ENCODE measurements at places on chromosomes 1 and 21. TPM values are rescaled to one million over a fixed set of nuclear protein-coding genes. Genes with fewer than 3 reads are reported as not detected.

DNA sequence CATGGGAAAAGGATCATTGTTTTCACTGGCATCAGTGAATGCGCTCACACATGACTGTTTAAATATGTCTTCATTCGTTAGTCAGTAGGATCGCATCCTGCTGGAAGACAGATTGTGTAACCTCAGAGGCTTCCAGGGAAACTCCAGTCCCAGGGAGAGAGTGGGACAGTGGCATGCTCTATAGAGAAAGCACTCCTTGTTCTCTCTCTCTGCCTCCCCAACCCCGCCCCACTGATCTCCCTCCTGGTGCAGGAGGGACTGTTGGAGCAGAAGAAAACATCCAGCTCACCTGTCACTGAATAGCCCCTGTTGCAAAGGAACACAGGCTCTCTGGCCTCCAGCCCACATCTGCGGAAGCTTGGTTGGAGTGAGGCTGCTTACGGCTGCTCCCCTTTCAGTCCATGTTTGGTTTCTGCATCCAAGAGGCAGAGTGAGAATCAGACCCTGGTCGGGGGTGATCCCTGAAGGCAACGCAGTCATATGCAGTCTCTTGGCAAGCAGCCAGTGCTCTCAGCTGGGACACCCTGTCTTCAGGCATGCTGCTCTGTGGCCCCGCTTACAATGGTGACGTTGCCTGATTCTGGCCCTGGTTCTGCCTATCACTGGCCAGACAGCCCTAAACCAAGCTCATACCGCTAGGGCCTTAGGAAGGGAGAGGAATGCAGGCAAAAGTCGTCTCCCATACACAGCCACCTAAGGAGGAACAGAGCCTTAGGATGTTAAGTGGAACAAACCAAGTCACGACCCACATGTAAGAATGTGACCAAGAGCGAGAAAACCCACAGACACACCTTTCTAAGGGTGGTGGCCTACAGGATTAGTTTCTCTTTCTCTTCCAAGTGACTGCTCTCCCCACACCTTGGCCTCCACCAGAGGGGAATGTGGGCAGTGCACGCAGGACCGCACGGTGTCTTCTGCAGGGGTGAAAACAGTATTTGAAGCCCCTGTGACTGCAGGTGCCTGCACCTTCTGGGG lies 39.7 kb downstream of the BACE2 start:
- DNase-seq: peak; percentile 83

GRCh38 chr1:183003203-183003602 lies 20.0 kb upstream of the LAMC1 start:
- no peak for DNase-seq

Gene PTPN22
- total RNA-seq: 1.5 TPM

Gene CFHR4
- total RNA-seq: 63.0 TPM

GRCh38 chr1:208503787-208504186 lies 259.6 kb upstream of the PLXNA2 start:
- no peak for DNase-seq

Gene HSD3B1
- total RNA-seq: 0.67 TPM

DNA sequence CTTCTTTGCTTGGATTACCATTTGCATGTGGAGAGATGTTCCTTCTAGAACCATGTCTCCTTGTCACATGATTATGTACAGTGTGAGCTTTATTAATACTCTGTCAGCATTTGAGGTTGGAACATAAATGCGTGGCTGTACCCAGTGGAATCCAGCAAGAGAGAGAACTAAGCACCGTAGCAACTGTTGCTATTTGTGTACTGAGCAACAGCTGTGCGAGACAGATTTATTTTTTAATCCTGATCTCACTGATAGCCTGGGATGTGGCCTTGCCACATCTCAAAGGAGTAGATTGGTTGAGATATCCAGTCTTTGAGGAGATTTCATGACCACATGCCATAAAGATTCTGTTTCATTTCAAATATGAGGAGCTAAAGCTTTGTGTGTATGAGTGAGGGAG lies 43.4 kb downstream of the KIF1B start:
- no peak for DNase-seq

GRCh38 chr1:247373721-247374141 lies 42.1 kb upstream of the ZNF496 start:
- peak; percentile 55 for DNase-seq

GRCh38 chr1:29639741-29640427 lies 403.6 kb downstream of the PTPRU start:
- DNase-seq: peak; percentile 9

DNA sequence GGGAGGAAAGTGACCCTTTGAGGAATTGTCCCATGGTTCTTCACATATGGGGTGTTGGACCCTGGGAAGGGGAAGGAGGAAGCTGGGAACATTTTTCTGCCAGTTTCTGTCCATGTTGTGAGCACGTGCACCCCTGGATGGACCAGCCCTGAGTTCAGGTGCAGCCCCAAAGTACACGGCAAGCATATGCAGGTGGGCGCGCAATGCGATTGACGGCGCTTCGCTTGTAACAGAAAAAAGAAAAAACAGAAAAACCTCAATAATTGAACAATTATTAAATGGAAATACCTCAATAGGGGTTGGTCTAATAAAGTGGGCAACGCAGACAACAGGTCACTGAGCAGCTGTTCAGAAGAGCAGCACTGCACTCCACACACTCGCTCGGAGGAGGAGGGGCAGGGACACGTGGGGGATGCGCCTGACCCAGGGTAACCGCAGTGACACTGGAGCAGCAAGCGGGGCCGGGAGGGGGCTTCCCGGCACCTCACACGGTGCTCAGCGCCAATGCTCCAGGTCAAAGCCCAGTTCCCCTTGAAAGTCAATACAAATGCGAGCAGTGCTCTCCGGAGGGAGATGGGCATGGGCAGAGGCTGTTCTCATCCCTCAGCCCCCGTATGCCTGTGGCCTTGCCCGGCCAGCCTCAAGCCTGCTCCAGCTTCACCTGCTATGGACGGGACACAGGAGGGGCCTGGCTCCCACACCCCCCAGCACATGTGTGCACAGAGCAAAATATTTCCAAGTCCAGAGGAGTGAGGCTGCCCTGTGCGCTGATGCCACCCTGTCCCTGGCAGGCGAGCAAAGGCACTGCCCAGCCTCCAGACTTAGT lies 6.6 kb upstream of the ACTRT2 start:
- no peak for DNase-seq

Gene OR14I1
- total RNA-seq: not detected

DNA sequence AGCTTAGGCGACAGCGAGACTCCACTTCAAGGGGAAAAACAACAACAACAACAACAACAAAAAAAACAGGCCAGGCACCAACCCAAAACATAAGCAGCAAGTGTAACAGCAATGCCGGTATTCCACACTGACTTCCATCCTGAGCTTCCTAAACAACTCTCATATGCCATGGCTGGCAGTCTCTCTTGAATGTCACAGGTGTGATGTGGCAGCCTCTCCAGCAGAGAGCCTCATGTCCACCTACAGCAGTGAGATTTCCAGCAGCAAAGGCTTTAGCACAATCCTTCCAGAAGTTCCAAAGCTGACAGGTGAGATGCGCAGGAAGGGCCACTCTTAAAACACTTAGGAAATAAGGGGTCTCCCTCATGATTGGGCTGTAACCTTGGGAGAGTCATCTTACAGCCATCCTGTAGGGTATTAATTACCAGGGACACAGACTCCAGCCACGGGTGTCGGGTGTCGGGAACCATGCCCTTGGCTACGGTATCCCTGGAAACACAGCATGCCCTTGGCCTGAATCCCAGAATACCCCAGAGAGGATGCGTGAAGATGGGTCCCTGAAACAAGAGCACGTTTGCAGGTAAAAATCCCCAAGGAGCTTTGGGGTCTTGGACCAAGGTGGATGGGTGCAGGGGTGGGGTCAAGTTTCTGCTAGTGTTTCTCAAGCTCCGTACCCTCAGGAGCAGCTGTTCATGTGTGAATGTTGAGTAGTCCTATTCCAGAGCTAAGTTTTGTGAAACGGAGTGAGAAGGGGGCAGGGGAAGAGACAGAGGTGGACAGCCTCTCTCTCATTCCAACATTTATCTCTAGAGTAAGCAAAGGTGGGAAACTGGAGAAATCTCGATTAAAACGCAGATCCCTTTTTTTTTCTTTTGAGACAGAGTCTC lies 31.4 kb downstream of the CLSTN1 start:
- no peak for DNase-seq

DNA sequence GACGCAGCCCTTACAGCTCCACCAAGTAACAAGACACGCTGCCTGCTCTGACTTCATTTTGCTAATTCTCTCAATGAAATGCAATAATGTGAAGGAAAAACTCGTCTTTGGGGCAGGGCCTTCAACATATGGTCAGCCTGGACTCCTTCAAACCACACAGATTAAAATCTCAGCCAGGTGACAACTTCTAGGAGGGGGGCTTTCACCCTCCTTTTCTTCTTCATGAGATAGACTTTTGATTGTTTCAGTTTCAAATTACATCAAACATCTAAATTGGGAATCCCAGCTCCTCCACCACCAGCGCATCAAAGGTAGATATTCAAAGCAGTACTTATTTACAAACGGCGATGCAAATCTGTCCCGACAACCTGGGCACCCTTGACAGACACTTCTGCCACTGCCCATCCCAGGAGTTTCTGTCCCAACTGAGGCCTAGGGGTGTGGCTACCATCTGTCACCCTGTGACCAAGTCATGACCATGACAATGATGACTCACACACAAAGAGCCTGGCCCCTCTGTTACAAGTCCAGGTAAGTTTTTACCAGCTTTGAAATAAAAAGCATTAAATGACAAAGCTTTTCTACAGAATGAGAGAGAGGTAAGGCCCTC lies 29.7 kb downstream of the SSBP3 start:
- no peak for DNase-seq

DNA sequence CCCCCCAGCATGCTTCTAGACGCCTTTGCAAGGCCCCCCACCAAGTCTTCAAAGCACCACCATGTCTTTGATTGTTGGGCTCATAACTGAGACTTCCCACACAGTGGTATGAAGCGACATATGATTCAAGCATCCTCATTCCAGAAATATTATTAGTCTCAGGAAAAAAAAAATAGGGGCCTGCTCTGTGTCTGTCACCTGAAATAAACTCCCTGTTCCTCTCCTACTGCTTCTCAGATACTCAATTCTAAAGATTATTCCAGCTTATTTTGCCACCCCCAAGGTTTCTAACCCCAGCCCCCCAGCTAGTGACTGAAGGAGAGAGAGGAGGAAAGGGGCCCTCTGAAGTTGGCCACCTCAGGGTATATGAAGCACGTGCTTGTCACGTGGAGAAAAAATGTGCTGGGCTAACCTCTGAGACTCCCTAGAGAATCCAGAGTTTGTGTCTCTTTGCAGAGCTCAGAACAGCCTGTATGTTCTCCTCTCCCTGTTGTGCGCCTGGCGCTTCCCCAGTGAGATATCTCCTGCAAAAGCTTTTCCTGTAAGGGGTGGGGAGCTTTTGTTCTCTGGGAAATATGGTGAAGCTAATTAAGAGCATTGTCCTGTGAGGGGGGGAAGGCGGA lies 35.9 kb upstream of the RASAL2 start:
- no peak for DNase-seq

- DNase-seq: no peak
These were observed 28.2 kb downstream of the ATP8B2 start for GRCh38 chr1:154353460-154353904.

DNA sequence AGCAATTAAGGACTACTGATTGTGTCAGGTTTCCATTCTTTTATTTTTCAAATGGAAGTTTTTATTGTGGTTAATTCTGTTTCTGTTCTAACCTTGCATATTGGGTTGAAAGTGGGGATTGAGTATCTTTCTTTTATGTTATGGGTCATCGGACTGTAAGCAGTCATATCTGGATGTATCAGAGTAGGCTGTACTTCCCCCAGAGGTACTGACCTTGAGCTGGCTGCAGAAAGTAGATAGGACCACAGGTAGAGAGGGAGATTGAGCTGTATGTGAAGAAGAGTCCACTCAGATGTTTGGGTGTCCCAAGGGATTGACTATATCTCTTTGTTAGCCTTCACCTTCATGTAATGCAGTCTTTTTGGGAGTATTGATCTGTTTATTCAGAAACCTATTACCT lies 20.5 kb upstream of the ALG14 start:
- no peak for DNase-seq

DNA sequence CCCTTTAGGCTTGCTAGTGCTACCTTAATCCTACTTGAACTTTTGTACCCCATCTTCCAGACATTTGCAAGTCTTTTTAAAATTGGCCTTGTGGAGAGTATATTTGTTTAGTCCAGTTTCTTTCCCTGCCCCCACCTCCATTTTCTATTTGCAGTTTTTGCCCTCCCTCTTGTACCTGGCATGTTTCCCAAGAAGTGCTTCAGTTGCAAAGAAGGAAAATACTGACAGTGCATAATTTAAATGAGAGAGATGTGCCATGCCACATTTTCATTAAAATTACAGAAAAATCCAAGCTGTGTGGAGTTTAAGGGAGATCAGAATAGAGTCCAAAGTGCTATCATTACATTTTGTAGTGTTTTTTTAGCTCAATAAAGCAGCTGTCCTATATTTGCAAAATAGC lies 150.0 kb upstream of the ADGRL2 start:
- no peak for DNase-seq

GRCh38 chr1:19462781-19463503 lies 22.4 kb downstream of the CAPZB start:
- DNase-seq: no peak

- DNase-seq: no peak
These were observed 3.0 kb downstream of the IL22RA1 start for GRCh38 chr1:24139841-24140425.

- DNase-seq: no peak
These were observed 1.1 kb upstream of the GADD45A start for GRCh38 chr1:67683766-67684525.

Gene TAS1R1
- total RNA-seq: not detected

DNA sequence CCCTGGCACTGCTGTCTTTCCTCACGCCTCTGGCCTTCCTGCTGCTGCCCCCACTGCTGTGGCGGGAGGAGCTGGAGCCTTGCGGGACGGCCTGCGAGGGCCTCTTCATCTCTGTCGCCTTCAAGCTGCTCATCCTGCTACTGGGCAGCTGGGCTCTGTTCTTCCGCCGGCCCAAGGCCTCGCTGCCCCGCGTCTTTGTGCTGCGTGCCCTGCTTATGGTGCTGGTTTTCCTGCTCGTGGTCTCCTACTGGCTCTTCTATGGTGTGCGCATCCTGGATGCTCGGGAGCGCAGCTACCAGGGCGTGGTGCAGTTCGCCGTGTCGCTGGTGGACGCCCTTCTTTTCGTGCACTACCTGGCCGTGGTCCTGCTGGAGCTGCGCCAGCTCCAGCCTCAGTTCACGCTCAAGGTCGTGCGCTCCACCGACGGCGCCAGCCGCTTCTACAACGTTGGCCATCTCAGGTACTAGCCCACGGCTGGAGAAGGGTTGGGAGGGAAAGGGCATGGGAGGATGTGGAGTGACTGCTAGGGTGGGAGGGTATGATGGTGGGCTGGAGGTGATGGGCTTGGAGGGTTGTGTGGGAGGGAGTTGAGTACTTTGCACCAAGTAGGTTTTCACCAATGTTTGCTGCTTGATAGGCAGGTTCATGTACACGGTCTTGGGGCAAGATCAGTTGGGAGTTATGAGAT lies 18.9 kb downstream of the VANGL2 start:
- peak; percentile 20 for DNase-seq

Gene PITHD1
- total RNA-seq: 28.4 TPM

Gene GPR89A
- total RNA-seq: 27.2 TPM

Data from liver (tissue), 10 donors.